ENCODE measurements at places on chromosomes 12 and 14.

- DNase-seq: peak; percentile 52
Measured at GRCh38 chr14:53896726-53897125, 59.9 kb downstream of the BMP4 start.

DNA sequence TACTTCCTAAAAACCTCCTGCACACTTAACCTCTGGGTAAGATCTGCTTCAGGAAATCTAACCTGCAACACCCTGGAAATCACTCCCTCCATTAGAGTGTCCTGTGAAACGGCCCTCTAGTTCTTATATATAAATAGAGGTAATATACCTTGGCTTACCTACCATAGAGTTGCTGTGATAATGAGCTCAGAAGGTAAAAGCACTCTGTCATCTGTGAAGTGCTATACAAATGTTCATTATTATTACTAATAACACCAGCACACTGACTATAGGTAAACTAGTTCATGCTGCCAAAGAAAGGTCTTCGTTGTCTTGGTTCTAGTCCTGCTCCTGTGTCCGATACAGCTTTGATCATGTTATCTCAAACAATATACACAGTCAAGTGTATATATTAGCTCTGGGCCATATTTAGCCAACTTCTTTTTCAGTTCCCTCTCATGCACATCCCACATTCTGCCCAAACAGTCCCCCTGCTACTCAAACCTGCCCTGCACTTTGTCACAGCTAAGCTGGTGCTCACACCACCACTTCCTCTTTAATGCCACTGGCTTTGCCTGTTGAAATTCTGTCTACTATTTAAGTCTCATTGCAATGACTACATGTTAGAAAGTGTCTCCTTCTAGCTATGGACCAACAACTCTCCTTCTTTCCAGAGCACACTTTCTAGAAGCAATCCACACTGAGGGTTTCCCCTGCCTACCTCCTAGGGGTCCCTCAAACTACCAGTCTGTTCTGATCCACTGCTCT is 5.1 kb downstream of the E2F7 start:
- no peak for DNase-seq

DNA sequence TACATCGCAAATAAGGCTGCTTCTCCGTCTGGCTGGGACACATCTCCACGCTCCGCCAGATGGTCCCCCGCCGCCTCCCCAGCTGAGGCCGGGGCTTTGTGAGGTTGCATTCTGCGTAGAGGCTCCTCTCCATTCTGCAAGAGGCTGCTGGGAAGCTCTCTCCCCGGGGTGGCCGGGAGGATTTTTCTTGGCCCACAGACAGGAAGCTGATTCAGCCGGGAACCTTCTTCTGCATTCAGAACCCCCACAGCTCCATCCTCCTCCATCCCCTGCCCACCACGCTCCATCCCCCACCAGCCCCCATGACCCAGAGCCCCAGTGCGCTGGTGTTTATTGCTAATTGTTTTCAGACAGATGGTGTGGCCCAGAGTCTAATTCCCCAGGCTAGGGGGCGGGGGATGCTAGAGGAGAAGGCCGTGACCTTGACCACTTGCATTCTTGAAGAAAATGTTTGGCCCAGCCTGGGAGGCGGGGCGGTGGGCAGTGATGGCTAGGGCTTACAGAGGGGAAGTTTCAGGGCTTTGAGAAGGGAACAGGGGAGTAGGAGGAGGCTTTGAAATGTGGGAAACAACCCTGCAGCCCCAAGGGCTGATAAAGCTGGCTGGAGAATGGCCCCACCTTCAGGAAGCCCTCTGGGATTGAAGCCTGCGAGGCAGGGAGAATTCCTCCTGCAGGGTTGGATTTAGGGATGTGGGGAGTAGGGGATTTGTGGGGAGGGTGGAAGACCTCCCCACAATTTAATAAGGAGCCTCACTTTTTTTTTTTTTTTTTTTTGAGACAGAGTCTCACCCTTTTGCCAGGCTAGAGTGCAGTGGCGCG is 88.5 kb upstream of the NCOR2 start:
- DNase-seq: no peak

- no peak for DNase-seq
Measured at GRCh38 chr12:26520109-26520508, 312.9 kb downstream of the ITPR2 start.

- DNase-seq: no peak
Measured at GRCh38 chr12:108820707-108821406, 36.5 kb downstream of the SSH1 start.

DNA sequence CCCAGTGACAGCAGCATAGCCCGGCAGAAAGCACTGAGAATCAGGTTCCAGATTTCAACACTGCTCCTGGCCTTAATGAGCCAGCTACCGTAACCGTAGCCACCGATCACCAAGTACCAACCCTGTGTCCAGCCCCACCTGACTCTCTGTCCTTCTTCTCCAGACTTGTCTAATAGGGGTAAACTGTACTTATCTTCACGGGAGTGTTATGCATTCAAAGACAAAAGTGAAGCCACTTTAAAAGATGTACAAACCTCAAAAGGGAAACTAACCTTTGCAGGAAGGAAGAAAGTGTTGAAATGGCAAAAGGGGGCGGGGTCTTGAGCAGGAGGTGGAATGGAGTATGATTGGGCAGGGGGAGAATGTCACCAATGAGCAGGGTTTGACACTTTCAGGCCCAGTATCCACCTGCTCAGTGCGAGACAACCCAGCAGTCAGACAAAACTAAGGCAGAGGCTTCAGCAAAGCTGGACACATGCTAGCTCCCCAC is 226.1 kb downstream of the CHST11 start:
- DNase-seq: no peak

- no peak for DNase-seq
Measured at GRCh38 chr12:100857418-100857817, 62.8 kb downstream of the ANO4 start.

- DNase-seq: no peak
Measured at GRCh38 chr12:15196678-15197505, 24.3 kb downstream of the RERG start.

GRCh38 chr12:14884458-14884878 is 1.2 kb downstream of the MGP start:
- DNase-seq: peak; percentile 69

GRCh38 chr14:58822856-58823255 is 185.1 kb downstream of the DACT1 start:
- DNase-seq: no peak

DNA sequence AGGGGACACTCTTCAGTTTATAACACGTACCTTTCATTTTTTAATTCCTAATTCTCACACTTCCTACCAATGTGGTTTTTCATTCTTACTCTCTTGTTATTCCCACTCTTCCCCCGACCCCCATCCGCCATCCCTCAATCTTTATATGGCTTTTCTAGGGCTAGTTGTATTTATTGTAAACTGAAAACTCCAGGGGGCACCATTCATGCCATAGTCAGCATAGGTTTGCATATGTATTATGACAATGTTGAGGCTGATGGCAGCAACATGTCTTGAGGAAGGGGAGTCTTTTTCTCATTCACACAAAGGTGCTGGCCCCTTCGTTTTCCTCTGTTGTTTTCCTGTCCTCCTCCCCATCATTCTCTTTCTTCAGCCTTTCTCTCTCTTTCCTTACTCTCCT is 27.7 kb upstream of the LTA4H start:
- no peak for DNase-seq

- DNase-seq: no peak
Measured at GRCh38 chr12:11706509-11707379, 57.3 kb downstream of the ETV6 start.

GRCh38 chr14:80095623-80096022 is 115.7 kb downstream of the DIO2 start:
- DNase-seq: no peak

DNA sequence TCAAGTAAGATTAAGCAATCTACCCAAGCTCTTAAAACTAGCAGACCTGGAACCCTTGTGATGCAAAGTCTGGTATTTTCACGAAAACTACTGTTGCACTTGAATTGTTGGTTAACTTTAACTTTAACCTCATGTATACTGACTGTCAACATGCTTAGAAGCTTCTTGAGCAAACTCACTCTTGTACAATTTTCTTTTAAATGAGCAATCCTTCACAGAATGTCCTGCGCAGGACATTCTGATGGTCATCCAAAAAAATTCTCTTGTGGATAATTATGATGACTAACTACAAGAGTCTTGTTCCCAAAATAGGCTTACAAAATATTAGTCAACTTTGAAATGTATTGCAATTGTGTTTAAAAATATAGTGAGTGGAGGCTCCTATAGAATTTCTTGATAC is 54.0 kb upstream of the PDE3A start:
- DNase-seq: no peak

DNA sequence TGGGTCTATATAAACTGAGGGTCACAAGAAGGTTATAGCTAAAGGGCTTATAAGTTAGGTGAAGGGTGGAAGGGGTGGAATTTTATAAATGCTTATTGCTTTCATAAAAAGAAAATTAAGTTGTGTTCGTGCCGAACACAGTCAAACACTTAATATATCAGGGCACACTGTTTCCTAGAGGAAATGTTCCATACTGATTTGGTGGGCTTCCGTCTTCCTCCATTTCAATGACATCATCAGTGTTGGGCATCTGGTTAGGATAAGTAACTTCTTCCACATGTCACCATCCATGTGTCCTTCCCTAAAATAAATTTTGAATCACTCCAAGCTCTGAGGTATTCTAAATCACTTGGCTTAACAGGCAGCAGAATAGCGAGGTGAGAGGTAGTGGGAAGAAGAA is 466.4 kb downstream of the MED13L start:
- no peak for DNase-seq

- DNase-seq: no peak
Measured at GRCh38 chr14:100654814-100655740, 67.9 kb upstream of the BEGAIN start.

- DNase-seq: no peak
Measured at GRCh38 chr14:45284802-45285201, 31.8 kb upstream of the MIS18BP1 start.

- no peak for DNase-seq
Measured at GRCh38 chr12:31518680-31519227, 72.2 kb downstream of the DENND5B start.

DNA sequence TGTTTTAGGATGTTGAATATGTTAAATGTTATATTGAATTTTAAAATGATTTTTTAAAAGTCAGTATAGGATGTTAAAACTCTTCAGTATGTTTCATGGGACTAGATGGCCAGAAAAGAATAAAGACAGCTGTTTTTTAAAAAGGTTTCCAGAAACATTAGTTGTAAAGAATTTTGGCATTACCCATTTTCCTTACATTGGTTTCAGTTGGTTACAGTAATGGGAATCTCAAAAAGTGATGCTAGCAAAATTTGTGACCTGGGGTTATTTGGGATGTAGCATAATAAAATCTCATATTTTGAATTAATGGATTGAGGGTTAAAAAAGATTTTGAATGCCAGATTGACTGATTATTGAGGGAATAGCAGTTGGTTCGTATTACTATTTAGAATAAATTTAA is 25.3 kb downstream of the EID3 start:
- DNase-seq: no peak

GRCh38 chr14:98685725-98686124 is 586.3 kb downstream of the BCL11B start:
- no peak for DNase-seq

DNA sequence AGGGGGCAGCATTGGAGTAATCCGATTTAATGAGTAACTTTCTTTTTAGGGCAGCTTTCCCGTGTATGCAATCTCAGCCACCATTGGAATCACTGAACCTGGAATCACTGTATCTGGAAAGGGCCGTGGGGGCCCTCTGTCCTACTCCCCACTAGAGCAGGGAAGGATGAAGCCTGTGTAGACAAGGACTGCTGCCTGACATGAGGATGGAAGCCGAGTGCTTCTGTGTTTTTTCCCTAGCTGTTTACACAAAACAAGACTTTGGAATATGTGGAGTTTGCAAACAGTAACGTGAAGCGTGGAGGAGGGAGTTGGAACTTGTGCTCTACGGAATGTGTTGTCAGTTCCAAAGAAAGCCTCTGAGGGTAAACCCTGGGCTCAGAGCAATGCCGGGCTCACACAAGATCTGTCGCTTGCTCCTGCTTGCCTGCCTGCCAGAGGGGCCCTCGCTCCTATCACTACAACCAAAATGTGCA is 32.4 kb upstream of the HDAC7 start:
- no peak for DNase-seq

DNA sequence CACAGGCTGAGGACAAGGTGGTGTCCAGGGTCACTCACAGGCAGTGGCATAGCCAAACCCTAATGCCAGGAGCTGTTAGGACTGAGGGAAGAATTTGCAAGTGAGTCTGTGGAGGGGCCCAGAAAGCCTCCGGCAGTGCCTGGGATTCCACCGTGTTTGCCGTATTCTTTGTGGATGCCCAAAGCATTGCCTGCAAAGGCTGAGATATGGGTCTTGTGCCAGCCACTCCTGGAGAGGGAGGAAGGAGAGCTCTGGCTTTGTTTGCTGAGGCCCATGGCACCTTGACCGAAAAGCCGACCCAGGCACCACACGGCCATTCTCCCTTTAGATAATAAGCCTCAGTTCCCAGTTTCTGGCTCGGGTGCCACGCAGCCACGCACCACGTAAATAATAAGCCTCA is 35.8 kb upstream of the GALNT9 start:
- DNase-seq: no peak

DNA sequence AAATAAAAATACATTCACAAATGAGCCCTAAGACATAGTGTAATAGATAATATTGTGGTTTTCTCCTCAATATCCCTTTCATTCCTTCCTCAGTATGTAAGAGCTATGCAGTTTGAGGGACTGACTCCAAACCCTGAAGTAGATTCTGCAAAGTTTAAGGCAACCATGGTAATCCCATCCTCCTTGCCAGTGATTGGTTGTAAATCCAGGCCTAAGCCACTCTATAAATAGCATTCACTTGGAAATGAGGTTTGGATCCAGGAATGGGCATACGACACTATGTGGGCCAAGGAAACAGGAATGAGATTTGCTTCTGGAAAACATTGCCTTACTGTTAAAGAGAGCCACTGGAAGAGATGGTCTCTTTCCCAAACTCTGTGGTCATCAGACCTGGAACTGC is 468.7 kb upstream of the SOX5 start:
- DNase-seq: no peak

DNA sequence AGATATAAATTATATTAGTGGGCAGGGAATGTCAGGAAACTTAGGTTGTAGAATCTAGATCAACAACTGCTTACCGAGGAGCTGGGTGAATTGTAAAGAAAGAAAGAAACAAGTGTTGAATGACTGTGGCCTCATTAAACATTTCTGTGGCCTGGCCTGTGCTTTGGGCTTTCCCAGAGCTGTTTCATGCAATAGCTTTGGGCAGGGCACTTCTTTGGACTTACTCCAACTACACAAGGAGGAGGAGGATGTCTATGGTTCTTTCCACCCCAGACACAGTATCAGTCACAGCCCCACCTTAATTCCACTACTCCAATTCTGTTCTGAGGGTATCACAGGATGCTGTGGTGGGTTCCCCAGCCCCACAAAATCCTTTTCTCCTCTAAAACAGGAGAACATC is 38.0 kb downstream of the DPF3 start:
- DNase-seq: no peak
